Islet precursor cell (in vitro differentiated cells): ENCODE measurements at places on chromosomes 13 and 19.

DNA sequence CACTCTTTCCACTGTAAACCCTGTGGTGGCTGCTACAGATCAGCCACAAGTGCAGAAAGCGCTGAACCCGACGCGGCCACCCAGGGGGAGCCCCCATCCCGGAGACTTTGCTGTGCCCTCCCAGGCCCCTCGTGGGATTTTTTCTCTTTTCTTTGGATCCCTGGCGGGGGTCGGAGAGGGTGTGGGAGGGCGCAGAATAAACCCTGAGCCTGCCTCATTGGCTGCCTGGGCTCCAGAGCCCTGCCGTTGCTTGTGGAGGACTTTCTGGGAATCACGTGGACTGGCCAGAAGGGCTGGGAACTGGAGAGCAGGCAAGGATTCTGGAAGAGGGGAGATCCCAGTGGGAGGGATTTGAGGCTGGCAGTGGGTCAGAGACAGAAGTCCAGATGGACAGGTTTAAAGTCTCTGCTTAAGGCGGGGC is 24.9 kb downstream of the GADD45B start:
- no peak for DNase-seq

DNA sequence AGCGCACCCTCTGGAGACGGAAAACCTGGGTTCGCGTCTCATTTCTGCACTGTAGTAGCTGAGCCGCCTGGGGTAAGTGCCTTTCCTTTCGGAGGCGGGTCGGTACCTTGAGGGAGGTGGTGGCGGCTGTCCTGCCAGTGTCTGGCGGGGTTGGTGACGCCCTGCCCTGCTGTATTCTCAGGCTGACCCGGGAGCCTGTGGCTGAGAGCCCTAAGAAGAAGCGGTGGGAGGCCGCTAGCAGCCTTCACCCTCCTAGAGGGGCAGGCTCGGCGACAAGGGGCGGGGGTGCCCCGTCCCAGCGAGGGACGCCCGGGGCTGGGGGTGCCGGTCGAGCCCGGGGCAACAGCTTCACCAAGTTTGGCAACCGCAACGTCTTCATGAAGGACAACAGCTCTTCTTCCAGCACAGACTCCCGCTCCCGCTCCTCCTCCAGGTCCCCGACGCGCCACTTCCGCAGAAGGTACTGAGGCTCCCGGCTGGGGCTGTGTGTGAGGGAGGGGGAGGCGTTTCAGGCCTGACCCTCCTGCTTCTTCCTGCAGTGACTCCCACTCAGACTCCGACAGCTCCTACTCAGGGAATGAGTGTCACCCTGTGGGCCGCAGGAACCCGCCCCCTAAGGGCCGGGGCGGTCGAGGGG is 6.9 kb downstream of the LENG8 start:
- no peak for DNase-seq

GRCh38 chr19:41705393-41706174 is 2.8 kb upstream of the CEACAM5 start:
- peak; percentile 83 for DNase-seq

GRCh38 chr19:46890423-46891170 is 29.8 kb downstream of the ARHGAP35 start:
- no peak for DNase-seq

DNA sequence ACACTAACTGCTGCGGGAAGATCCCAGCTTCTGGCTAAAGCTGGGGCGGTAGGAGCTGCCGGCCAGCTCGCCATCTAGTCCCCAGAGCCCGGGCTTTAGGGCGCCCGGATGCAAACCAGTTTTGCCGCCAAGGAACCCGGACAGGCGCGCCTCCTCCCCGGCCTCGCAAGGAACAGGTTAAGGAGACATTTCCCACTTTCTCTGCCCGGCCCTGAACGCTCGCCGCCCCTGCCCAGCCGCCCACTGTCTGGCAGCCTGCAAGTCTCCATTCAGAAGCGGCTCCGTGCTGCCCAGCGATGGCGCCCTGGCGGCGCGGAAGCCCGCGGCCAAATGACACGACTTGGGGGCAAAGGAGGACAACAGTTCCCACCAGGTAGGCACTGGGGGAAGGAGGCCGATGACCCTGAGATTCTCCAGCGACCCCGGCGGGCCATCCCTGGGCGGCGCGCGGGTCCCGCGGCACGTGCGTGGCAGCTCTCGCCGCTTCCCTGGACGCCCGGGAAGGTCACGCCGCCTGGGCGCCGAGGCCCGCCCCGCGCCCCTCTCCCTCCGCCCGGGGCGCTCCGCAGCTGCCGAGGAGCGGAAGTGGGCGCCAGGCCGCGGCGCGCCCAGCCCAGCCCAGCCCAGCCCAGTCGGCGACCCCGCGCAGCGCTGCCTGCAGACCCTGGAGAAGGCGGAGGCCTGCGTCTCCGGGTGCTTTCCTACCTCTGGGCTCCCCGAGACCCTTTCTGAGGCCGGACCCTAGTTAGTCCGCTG is 42.2 kb upstream of the HNRNPA1L2 start:
- peak; percentile 83 for DNase-seq

DNA sequence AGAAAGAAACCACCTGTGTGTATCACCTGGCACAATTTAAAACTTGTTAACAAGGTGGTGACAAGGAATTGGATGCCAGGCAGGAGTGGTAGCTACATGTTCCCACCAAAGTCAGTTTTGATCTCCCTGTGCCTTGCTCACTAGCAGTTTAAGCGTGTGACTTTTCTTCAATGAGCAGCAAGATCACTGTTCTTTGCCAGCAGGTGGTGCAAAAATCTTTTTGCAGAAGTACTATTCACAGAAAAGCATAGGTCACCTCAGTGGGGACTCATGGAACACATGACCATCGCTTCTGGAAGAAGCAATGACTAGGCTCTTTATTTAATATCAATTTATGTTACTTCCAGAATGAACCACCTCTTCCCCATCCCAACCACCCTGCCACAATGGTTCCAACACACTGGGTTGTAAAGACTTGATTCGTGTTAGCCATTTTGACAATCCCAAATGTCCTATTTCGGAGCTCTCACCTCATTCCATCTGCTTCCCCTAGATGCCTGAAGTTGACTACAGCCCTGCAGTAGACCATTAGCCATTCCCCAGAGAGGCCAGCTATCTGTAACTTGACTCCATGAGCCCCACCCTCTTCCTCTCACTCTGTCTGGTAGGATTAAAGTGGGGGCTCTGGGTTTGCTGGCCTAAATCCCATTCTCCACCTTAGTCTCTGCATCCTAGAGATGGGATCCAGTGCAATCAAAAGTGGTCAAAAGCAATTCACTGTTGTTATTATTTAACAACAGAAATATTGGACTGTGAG is 59.1 kb upstream of the TNFRSF19 start:
- DNase-seq = peak; percentile 62

DNA sequence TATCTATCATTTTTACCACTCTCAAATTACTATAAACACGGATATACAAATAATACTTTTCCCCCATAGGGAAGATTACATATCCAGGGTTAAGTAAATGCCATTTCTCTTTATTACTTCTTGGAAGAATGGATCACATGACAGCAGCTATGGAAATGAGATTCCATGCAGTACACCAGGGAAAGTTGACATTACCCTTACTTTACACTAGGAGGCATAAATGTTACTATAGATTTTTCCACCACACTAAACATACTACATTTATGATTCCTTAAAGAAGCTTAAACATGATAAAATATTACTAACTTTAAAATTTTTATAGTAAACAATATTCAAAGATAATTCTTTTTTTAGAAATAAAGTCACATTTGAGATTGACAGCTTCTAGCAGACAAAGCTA is 611.4 kb downstream of the PCDH9 start:
- no peak for DNase-seq

DNA sequence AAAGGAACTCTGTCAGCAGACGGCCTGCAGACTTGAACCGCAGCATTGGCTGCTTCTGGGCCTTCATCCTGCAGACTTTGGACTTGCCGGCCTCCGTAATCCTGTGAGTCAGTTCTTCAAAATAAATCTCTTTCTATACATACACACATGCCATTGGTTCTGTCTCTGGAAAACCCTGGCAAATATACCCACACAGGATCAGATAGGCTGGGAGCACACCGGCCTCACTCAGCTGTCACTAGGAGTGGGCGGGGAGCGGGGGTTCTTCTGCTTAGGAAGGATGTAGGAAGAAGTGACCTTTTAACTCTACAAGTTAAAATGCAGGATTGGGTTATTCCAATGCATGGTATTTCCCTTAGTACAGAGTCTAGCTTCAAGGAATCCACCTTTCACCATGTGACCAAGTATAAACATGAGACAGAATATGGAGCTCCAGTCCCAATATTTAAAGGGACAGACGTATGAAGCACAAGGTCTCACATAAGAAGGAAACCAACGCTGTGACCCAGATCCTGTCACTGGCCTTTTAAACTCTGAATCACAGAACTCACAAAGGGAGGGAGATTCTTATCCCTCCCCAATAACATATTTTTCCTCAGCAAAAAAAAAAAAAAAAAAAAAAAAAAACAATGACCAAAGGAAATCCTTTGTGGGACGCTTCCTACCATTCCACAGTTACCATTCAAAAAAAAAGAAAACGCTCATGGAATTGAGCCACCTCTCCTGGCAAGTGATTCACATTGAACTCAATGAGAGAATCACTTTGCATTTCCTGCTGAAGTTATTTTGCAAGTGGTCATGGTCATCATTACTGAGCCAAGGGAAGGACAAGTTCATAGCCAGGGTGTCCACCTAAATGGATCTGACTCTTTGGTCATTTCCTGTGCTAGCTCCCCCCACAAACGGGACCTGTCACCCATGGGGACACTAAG is 352.9 kb downstream of the FOXO1 start:
- no peak for DNase-seq

DNA sequence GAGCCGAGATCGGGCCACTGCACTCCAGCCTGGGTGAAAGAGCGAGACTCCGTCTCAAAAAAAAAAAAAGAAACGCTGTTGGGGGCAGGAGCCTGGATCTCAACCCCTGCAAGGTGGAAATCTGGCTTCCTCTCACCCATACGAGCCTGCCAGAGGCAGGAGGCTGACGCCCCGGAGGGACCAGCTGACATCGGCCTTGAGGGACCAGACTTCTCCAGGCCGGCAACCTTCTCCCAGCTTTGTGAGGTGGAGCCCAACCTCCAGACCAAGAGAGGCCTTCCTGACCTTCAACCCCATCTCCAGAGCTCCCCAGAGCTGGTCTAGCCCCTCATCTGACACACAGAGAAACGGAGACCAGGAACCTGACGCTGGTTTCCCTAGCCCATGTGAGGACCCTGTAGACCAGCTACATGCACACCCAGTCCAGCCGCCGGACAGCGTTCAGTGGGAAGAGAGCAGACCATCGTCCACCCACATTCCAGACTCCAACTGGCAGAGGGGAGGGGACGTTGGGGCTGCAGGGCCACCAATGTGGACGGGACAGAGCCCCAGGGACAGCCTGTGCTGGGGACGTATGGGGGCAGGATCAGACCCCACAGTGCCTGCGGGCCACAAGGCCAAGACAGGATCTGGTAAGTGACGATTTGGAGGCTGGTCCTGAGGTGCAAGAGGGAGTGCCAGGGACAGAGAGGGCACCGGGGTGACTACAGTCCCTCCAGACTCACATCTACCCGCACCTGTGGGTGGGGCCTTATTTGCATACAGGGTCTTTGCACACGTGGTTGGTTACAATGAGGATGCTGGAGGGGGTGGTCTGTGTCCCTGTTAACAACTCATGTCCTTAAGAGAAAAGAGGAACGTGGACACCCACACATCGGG is 11.4 kb downstream of the SBNO2 start:
- no peak for DNase-seq

DNA sequence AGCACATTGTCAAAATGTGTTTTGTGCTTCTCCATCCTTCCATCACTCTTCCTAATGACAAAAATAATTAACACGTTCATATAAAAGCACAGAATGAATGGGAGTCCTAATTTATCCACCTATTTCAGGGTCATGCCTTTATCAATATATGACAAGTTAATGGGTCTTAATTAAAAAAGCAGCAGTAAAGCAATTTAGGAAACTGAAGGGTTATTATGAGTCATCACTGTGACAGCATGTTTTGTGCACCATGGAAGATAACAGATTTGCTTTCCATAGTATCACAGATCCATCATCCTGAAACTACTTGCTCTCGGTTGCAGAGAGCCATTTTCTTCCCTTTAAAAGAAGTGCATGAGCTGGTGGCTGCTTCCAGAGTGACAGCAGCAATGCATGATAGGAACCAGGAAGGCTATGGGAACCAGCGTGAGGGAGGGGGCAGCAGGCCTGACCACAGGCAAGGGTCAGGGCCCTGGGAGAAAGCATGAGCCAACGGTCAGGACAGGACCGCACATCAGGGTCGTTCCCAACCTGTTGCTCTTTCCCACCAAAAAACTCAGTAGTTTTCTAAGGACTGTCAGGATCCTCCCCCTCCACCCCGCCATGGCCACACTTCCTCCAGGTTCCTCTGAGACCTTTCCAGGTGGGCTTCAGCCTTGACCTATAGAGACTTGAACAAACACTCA is 784.1 kb downstream of the UQCRFS1 start:
- DNase-seq = no peak
